Kidney (tissue), 22 donors: ENCODE measurements at places on chromosomes 3 and 15. TPM values are rescaled to one million over a fixed set of nuclear protein-coding genes. Genes with fewer than 3 reads are reported as not detected.

DNA sequence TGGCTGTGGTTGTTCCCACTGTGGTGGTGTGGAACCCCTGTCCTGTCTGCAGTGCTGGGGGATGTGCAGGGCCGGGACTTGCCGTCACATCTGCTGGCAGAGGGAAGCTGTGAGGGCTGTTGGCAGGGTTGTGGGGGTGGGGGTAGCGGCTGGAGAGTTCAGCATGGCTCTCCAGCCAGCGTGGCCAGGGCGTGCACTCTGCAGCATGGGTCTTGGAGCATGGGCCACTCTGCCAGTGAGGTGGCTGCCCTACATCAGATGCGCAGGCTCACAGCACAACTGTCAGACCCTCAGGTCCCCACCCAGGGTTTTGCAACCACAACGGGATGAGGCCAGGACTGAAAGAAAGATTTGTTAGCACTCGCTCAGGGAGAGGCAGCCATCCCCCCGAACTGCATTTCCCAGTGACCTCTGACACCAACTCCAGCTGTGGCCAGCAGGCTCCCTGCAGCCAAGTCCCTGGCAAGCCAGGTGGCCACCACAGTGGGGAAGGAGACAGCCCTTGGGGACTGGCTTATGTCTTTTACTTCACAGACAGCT lies 237.7 kb upstream of the LYSMD4 start:
- DNase-seq = no peak

TMEM115 gene
- 40.1 TPM for total RNA-seq

- DNase-seq = no peak
Observed at GRCh38 chr3:184719709-184720108, 7.8 kb upstream of the MAGEF1 start.

TMOD3 gene
- 49.0 TPM for total RNA-seq

DNA sequence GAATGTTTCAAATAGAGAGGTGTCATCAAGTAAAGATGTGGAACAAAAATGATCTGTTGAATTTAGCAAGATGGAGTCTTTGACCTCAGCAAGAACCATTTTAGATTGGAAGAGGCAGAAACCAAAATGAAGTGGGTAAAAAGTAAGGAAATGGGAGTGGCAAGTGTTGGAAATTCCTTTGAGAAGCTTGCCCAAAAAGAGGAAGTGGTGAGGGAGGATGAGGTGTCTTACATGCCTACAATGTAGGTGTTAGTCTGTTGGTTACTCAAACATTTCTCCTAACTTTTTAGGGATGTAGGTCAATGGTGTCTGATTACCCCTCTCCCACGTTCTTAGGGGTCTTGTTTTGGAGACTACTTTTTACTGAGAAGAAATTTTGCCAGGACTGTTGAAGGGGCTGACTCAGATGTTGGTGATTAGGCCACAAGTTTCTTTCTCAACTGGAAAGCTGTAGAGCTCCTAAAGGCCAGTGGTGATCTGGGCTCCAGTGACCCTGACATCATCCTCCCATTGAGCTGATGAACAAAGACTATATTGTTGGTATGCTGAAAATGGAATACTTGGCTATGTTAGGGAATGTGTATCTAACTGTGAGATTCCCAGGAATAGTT lies 5.1 kb downstream of the PPP2R3A start:
- DNase-seq = no peak

- DNase-seq = no peak
Observed at GRCh38 chr3:16059711-16060357, 114.6 kb upstream of the GALNT15 start.

GXYLT2 gene
- total RNA-seq = 3.8 TPM

GRCh38 chr3:72615776-72616175 lies 232.5 kb downstream of the SHQ1 start:
- DNase-seq = no peak

- no peak for DNase-seq
Observed at GRCh38 chr3:46829699-46830208, 33.5 kb downstream of the MYL3 start.

DNA sequence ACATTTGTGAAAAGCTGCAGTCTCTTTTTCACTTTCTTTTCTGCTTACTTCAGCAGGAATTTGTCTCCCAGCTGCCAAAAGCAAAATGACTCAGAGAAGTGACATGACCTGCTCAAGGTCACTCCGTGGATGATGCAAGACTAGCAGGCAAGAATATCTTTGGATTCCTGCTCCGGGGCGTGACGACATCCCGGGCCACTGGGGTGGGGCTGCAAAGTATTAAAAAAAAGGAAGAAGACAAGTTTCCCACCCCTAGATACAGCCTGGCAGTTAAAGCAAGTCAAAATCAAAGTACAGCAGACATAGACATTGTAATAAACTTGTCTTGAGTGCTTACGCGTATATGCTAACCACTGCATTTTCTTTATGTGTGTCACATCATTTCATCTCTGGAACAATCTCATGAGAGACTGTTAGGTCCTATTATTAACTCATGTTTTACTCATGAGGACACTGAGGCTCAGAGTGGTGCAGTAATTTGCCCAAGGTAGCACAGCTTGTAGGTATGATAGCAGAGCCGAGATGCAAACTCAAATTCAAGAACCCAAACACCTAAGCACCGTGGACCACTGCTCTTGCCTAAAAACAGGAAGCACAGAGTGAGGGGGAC lies 485.2 kb upstream of the PROK2 start:
- no peak for DNase-seq

GRCh38 chr3:41489231-41489630 lies 289.9 kb downstream of the CTNNB1 start:
- no peak for DNase-seq

LRTM1 gene
- not detected for total RNA-seq

- DNase-seq = no peak
Observed at GRCh38 chr15:25783607-25784540, 79.3 kb downstream of the ATP10A start.

DNA sequence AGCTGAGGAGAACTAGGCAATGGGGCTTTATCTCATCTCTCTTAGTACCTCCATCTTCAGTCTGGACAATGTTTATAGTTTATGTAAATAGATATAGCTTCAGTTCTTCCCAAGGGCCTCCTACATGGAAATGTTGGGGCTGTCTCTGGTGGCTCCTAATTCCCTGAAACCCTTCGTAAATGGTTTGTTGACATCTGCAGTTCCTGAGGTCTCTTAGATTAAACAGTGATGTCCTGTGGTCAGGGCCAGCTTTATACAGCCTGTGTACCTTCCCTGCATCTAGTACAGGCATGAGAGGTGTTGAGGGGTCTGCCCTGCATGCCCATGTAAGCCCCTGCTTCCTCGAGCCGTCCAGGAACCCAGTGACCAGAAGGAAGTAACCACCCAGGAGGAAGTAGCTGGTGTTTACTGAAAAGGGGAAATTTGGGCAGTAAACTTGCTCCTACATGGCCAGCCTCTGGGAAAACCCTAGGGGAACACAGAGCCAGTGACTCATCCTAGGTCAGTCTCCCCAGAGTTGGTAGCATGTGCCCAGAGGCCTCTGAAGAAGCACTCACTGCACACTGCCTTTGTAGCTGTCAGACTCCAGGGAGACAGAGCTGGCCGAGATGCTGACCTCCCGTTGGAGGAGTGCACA lies 4.7 kb upstream of the TBC1D2B start:
- no peak for DNase-seq

DNA sequence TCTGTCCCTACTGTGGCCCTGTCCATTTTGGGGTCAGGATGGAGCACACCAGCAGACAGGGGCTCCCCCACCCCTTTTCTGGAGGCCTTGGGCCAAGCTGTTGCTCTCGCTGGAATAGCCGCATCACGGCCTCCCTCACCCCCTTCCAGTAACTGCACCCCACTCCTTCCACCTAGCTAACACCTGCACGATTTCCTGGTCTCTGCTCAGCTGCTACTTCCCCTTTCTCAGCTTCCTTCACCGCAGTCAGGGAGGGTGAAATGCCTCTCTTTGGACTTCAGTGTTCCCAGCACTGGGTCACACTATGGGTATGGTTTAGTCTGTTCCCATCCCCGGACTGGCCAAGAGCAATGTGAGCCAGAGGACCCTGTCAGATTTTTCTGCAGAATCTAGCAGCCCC lies 400.2 kb downstream of the MCTP2 start:
- no peak for DNase-seq

- no peak for DNase-seq
Observed at GRCh38 chr15:74167891-74168331, 5.6 kb upstream of the ISLR start.

DPH6 gene
- total RNA-seq = 29.8 TPM

SPCS1 gene
- 124 TPM for total RNA-seq

GRCh38 chr3:69585472-69585871 lies 153.8 kb upstream of the MITF start:
- no peak for DNase-seq

GRCh38 chr3:72331076-72331475 lies 517.2 kb downstream of the SHQ1 start:
- no peak for DNase-seq

SCAANT1 gene
- not detected for total RNA-seq

- DNase-seq = no peak
Observed at GRCh38 chr3:3241596-3241995, 62.1 kb upstream of the CRBN start.

DNA sequence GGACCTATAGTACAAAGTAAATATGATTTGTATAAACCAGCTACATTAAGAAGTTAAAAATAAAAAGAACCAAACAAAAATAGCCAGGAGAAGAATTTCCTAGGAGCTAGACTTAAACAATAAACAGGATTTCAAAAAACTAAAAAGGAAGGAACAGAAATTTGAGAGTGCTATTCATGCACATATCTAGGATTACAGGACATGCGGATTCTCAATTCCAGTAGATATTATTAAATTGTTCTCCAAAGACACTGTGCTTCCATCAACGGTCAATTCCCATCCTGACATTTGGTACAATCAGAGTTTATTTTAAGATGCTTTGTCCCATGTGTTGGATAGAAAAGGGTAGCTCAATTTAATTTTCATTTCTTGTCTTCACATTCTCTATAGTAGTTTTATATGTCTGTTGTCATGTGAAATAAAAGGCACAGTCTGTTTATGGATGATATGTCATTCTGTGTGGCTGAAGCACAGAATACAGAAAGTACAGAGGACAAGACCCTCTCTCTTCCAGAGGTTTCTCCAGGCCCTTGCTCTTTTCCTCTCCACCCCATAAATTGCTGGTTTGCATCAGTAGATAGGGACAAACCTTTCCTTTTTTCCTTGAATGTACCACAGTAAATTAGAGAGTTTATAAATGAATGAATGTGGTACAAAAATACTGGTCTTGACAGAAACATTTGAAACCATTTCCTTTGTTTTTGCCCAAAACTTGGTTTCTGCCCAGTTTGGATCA lies 3.5 kb downstream of the PLOD2 start:
- no peak for DNase-seq

DNA sequence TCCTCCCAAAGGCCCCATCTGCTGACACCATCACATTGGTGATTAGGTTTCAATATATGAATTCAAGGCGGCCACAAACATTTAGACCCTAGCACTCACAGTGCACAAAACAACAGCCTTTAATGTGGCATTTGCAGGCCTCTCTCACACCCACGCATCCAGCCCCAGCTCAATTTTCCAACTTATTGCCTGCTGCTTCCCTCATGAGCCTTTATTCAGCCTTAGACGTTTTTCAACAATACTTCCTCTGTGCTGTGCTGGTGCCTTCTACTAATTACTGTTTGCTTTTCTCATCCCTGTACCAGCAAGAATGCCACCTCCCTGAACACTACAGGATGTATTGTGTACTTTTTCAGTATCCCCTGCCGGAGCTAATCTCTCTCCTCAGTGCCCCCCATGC lies 334.6 kb downstream of the GABRB3 start:
- peak; percentile 51 for DNase-seq

- no peak for DNase-seq
Observed at GRCh38 chr3:129684270-129684669, 77.8 kb upstream of the PLXND1 start.

GRCh38 chr15:99442252-99442897 lies 123.4 kb upstream of the MEF2A start:
- peak; percentile 94 for DNase-seq

DNA sequence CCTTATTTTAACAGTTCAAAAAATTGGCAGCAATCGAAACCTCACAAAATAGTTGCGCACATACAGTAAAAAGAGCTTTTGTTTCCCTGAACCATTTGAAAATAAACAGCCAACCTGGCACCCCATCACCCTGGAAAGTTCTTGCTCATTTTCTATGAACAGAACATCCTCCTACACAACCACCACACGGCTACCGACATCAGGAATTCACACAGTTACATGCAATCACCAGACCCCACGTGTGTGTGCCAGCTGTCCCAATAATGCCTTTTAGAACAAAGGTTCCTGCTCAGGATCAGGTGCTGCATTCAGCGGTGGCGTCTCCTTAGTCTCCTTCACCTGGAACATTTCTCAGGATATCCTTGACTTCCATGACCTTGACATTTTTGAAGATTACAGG lies 186.5 kb downstream of the KLF13 start:
- DNase-seq = no peak

TF gene
- total RNA-seq = 1.4 TPM
